A549 (cell line): ENCODE measurements at places on chromosomes 7 and 10.

GRCh38 chr7:22723637-22724036, 3.4 kb upstream of the IL6 start:
- no peak for DNase-seq

DNA sequence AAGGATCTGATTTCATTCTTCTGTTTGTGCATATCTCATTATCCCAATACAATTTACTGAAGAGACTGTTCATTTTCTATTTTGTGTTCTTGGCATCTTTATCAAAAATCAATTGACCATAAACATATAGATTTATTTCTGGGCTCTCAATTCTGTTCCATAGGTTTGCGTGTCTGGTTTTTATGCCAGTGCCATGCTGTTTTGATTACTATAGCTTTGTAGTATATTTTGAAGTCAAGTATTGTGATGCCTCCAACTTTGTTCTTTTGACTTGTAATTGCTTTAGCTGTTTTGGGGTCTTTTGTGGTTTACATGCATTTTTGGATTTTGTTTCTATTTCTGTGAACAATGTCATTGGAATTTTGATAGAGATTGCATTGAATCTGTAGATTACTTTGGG, 278.8 kb downstream of the GPR158 start:
- no peak for DNase-seq

DNA sequence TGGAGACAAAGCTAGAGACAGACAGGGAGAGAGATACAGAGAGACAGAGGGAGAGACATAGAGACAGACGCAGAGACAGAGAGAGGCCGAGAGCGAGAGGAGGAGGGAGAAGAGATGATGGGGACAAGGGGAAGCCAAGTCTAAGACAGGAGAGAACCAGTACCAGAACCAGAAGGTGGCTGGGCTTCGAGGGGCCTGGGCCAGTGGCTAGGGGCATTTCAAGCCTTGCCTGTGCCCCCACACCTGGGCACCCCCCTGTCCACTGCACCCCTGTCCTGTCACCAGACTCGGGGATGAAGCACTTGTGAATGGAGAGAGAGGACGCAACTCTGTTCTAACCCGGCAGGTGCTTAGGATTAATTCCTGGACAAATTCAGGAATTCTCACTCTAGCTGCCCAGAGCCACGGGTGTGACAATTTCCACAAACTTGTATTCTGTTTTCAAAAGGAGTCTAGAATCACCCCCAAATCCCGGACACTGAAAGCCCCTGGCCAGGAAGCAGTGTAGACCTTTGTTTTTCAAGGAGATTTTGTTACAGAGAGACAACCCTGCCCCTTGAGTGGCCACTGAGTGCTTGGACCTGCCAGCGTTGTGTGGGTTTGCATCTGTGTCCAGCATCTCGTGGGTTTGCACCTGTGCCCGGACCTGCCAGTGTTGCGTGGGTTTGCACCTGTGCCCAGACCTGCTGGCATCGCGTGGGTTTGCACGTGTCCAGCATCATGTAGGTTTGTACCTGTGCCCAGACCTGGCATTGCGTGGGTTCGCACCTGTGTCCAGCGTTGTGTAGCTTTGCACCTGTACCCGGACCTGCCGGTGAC, 157.3 kb downstream of the WDR37 start:
- DNase-seq, result no peak

GRCh38 chr7:106289848-106290247, 5.1 kb upstream of the NAMPT start:
- DNase-seq, result no peak

GRCh38 chr10:124152139-124153022, 59.0 kb upstream of the CHST15 start:
- DNase-seq, result peak; percentile 81

- no peak for DNase-seq
These were observed 285.4 kb downstream of the GPR37 start for GRCh38 chr7:124480036-124480820.

DNA sequence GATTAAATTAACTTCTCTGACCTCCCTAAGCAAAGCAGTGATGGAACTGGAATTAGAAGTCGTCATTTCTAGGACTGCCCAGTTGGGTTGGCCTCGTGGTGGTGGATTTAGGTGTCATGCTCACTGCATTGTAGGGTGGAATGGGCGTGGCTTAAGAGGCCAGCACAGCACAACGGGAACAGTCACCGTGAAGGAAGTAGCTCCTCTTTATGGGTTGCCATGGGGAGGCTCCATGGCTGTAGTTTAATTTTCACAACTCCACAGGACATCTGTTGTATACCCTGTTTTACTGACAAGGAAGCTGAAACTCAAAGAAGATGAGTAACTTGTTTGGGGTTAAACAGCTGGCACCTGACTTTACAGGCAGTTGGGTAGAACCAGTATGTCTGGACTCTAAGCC, 208.3 kb downstream of the CELF2 start:
- DNase-seq, result no peak

GRCh38 chr10:64659311-64659710, 1138.1 kb downstream of the REEP3 start:
- DNase-seq, result no peak

- no peak for DNase-seq
These were observed 6.0 kb upstream of the HIPK2 start for GRCh38 chr7:139783647-139784385.

DNA sequence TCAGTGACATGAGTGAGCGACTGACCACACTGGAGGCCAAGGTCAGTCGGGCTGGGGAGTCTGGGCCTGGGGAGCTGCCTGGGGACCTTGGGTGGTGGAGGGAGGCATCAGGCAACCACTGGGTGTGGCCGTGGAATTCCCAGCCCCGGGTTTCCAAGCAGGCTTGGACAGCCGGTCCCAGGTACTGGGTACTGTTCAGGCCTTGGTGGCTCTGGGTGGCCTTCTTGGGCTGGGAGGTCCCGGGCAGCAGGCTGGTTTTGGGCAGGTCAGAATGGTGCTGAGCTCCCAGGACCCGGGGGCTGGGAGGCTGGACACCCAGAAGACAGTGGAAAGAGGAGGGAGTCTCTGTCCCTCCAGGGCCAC, 96.0 kb downstream of the MYL10 start:
- DNase-seq, result no peak

- no peak for DNase-seq
These were observed 71.9 kb downstream of the MKI67 start for GRCh38 chr10:128054163-128054970.

- DNase-seq, result no peak
These were observed 6.6 kb upstream of the LGI1 start for GRCh38 chr10:93751124-93751523.

- DNase-seq, result no peak
These were observed 267.2 kb upstream of the SLC26A5 start for GRCh38 chr7:103712991-103713778.

- DNase-seq, result peak; percentile 60
These were observed 81.2 kb upstream of the UCN3 start for GRCh38 chr10:5283305-5284158.

DNA sequence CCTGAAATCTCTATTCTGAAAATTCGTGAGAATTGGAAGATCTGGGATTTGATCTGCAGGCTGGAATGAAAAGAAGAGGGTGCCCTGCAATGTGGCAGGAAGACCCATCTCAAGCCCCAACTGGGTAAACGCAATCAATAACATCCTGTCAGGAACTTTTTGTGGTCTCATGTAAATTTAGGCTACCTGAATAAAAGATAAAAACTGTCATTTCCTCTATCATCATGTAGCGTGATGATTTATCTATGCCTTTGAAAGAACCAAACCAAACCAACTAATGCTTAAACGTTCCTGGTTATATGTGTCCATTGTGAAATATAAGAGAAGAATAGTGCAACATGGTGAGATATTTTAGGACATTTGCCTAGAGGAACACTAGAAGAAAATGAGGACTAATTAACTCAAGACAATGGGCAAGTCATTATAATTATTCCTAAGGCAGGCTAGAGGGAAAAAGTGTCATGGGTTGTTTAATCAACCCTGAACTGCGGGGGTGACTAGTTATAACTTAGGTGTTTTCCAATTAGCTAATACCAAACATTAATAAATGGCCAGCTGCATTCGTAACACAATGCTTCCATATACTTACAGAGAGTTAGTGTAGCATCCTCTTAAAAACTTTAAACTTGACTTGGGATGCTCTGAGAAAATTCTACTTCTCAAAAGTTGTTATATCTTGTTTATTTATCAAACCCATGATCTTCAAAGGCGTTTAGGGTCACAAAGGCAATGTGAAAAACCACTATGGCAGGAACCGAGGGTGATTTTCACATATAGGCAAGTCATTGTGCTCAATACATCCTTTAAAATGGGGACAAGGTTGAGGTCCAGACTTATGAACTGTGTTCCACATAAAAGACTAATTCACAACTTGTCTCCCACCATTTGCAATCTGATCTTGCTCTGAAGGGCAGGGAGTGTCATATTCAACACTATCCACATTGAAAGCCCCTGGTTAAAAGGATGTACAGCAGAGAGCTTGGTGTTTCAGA, 48.6 kb upstream of the ADO start:
- no peak for DNase-seq

- no peak for DNase-seq
These were observed 246.2 kb downstream of the KCND2 start for GRCh38 chr7:120519224-120519623.

- DNase-seq, result no peak
These were observed 159.5 kb upstream of the ZMIZ1 start for GRCh38 chr10:78909221-78909620.

DNA sequence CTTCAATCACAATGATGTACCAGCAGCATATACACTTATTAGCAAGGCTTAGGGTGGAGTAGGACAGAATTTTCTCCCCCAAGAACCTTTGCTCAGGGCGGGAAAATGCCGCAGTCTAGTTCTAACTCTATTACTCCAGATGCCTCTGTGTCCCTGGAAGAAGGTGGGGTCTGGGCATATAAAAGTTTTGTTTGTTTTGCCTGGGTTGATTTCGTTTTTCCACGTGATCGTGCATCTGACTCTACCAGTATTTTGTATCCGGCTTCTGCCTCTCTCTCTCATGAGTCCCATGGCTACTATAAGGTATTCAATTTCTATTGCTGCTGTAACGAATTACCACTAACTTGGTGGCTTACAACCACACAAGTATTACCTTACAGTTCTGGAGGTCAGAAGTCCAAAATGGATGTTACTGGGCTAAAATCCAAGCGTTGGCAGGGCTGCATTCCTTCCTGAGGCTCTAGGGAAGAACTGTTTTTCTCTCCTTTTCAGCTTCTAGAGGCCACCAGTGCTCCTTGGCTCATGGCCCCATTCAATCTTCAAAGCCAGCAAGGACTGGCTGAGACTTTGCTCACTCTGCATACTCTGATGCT, 181.2 kb upstream of the PRSS58 start:
- no peak for DNase-seq

DNA sequence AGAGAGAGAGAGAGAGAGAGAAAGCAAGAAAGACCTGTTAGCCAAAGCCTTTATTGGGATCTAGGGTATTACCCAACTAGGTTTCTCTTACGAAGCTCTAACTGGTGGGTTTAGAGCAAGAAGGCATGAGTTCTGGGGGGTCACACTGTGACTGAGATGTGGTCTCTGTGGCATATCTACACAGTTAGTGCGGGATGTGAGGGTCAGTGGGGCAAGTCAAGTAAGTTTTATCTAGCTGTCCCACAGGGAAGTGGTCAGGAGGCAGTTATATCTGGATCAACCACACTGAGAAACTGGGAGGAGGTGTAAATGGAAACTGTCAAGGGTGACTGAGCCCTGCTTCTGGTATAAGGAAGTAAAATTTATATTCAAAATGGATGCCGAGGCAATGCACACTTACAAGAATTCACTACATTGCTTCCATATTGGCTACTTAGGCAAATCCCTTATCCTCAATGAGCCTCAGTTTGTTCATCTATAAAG, 331.6 kb upstream of the HPS1 start:
- no peak for DNase-seq

DNA sequence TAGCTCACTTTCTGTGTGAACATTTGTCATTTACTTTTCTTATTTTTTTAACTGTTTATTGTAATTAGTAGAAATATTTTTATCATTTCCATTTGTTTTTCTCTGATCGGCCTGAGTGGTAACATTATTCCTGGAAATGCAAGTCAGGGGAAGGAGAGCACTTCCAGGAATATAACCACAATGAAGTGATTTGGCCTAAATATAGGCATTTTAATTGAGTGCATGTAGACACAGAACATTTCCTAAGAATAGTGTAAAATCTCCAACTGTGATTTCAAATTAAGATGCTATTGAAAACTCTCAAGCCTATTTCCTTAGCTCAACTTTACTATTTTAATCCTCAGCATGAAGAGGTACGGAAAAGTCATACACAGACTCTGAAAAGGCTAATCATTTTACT, 86.5 kb upstream of the SKAP2 start:
- DNase-seq, result no peak

DNA sequence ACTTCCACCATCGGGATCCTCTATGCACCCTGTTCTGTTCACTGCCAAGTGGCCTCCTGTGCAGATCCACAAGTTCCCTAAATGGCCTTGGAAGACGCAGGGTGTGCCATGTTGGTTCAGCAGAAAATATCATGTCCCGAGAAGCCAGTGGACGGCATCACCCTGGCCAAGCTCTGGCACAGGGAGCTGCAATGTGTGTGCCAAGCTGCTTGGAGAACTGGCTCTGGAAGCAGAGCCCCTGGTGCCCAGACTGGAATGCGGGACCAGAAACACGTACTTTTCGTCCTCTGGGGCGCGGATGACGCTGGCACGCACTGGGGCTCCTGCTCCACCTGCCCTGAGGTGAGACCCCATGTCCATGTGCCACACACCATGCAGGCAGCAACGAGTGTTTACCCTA, 124.7 kb upstream of the CARD11 start:
- no peak for DNase-seq

- DNase-seq, result no peak
These were observed 59.6 kb downstream of the BRI3 start for GRCh38 chr7:98341106-98341505.

DNA sequence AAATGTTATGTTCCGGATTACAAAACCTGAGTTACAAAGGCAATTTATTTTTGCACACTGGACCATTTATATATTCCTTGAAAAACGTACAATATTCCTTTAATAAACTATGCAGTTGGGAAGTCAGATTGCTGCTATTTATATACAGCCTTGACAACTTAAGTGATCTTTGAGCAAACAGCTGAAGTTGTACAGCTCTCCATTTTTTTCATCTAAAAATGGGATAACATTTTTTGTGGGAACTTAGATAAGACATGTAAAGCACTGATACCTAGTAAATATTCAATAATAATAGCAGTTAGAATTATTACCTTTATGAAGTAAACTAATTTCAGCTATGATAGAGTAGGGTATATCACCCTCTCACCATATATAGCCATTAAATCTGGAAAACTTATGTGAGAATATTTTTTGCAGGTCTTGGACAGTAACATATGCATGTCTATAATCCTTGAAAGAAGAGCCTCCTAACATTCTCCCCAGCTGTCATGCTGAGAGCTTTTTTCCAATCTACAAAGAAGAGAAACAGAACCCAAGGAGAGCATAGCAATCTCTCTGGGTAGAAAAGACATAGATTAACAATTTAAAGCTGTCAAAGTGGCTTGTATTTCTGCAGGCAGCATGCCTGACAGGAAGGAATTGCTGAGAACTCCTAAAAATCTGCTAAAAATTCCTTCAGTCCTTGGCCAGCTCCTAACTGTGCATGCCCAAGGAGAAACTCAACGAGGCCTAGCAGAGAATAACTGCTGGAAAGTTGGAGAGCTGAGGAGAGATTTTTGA, 326.0 kb downstream of the CRPPA start:
- DNase-seq, result no peak
